ENCODE measurements at places on chromosomes 6 and 20. TPM values are rescaled to one million over a fixed set of nuclear protein-coding genes. Genes with fewer than 3 reads are reported as not detected.

GRCh38 chr20:26218301-26218700 lies 521.6 kb upstream of the ZNF337 start:
- DNase-seq = no peak

TIAM2 gene
- 15.7 TPM for total RNA-seq

DNA sequence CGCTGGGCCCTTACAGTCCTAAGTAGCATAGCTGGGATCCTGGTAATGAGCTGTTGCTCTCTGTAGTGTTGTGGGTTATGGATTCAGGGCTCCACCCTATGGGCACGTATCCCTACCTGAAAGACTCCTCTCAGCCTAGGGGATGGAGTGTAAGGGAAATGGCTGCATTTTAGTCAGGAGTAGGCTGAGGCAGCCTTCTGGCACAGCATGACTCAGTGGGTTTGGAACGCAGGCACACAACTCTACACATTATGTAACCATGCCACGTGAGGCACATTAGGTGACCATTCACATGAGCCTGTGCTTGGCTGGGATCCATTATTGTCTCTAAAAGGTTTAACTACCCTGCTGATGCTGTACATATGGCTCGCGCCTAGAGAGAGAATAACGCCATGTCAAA lies 27.8 kb downstream of the HDDC2 start:
- no peak for DNase-seq

- no peak for DNase-seq
Observed at GRCh38 chr6:121688974-121689373, 253.5 kb downstream of the GJA1 start.

GRCh38 chr20:32651537-32651936 lies 22.2 kb downstream of the C20orf203 start:
- peak; percentile 41 for DNase-seq

ECT2L gene
- total RNA-seq = not detected

DNA sequence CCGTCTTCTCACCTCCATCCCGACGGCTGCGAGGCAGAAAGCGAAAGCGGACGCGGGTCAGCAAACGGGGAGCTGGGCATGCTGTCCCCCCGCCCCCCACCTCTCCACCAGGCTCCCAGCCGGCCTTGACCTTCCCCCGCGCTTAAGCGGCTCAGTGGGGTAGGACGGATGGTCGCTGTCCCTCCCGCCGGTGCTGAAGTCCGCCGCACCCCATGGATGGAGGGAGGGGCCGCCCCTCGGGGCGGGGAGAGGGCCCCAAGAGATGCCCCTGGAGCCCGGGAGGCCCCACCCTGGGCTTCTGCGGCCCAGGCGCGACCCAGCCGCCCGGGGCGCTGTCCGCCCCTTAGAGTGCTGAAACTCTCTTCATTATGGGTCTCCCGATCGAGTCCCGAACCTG lies at the start of gene KCNB1:
TSS of gene KCNB1 (minus strand) at position 48 of the 397 bp plus-strand sequence. CDS start 188 bp downstream, outside the sequence.
- DNase-seq = peak; percentile 97

GRCh38 chr6:90434094-90434493 lies 137.5 kb upstream of the BACH2 start:
- DNase-seq = peak; percentile 84

DNA sequence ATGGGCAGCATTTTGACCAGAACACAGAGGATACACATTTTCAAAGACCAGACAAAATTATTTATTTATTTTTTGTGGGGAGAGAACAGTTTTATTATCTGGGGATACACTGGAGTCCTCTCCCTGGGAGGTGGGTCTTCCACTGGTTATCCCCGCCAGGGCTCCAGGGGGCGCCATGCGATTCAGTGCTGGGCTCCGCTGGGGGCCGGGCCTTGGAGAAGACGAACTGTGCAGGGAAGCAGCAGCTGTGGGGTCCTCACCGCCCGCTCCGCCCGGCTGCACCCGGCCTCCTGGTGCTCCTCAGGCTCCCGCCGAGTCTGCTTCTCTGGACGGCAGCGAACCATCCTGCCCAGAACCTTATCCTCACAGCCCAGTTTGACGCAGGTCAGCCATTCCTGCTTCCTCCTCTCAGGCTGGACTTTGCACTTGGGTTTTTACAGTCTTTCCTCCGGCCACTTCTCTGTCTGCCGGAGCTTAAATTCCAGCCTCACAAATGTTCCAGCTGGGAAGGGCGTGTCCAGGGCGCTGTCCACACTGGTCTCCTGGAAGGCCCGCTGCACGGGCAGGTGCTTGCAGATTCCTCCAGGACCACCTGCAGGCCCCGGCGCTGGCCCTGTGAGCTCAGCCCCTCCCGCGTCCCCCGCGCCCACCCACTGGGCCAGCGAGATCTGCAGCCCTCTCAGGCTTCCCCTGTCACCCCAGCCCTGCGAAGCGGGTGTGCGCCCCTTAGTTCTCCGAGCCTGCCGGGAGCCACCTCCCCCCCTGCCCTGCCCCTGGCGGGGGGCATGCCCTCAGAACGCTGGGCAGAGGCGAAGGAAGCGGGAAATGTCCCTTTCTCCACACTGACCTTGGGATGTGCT lies 1830.0 kb upstream of the DEFB115 start:
- no peak for DNase-seq

B3GAT2 gene
- 0.11 TPM for total RNA-seq

- DNase-seq = peak; percentile 91
Observed at GRCh38 chr20:62500237-62500864, 24.6 kb upstream of the GATA5 start.

KCNK16 gene
- not detected for total RNA-seq

- DNase-seq = no peak
Observed at GRCh38 chr6:125887372-125887771, 69.2 kb upstream of the HINT3 start.

DNA sequence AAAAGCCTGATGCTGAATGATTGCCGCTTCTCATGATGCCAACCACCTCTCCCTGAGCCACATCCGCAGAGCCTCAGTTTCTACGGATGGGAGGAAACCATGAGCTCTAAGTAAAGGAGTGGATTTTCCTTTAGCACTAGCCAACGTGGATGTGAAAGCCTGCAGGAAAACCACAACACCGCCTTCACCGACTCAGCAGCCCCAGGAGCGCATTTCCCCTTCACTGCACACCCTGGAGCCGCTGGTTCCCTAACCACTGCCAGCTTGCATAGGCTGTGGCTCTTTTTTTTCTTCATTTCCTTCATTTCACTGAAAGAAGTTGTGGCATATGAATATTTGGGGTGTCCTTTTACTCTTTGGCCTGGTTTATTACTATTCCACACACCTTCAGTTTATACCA lies 50.5 kb upstream of the SSTR4 start:
- peak; percentile 13 for DNase-seq

GRCh38 chr6:94893327-94893726 lies 684.0 kb upstream of the MANEA start:
- no peak for DNase-seq

- DNase-seq = peak; percentile 42
Observed at GRCh38 chr6:170131351-170131750, 159.5 kb downstream of the DLL1 start.

DNA sequence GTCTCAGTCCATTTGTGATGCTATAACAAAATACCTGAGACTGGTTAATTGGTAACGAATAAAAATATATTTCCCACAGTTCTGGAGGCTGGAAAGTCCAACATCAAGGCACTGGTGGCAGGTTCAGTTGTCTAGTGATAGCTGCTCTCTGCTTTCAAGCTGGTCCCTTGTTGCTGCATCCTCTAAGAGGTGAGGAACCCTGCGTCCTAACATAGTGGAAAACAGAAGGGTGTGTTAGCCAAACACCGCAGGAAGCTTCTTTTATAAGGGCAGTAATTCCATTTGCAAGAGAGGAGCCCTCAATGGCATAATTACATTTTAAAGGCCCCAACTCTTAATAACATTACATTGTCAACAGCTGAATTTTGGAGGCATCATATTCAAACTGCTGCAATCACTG lies 372.7 kb downstream of the ADGRB3 start:
- DNase-seq = no peak

- DNase-seq = peak; percentile 87
Observed at GRCh38 chr20:47785854-47786764, 828 bp upstream of the SULF2 start.

DNA sequence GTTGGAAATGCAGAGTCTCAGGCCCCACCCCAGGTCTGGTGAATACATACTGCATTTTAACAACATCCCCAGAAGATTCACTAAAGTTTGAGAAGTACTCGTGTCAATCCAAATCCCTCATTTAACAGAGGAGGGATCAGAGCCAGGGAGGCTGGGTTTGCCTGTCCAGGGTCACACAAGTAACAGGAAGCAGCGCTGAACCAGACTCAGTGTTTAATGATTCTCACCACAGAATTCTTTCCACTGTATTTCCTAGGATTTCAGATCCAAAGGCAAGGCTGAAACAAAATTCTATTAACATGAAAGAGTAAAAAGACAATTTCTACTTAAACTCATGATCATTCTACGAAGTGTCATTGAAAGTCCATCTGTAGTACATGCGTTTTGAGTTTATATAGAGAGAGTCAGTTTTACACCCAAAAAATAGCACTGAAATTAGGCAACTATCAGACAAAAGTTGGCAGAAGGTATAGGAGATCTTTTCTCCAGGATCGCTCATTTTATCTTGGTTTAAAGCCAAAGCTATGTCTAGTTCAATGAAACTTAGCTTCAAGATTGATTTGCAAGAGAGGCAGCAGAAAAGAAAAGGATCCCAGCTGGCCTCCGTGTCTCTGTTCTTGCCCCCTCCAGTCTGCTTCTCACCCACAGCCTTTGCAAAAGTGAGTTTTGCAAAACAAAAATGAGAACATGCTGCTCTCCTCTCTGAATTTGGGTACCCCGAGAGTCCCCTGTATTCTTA lies 6.0 kb upstream of the AGPAT4 start:
- no peak for DNase-seq

DNA sequence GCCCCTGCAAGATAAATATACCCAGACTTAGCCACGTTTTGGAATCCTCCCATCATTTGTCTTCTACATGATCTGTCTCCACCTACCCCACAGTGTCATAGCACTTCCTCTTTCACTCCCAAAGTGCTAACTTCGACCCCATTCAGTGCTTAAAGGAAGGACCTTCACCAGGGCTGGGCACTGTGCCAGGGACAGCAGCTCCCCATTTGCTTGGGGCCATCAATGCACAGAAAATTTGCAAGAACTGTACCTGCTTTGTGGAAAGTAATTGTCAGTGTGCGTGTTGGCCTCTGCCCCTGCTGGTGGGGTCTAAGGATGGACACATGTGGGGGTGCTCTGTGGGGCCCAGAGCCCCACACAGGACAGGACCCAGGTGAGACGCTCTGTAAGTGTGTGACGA lies 5.2 kb upstream of the BPIFA2 start:
- DNase-seq = peak; percentile 25

STX11 gene
- 0.38 TPM for total RNA-seq

Measured in endodermal cell (in vitro differentiated cells).